HS-5 (cell line): ENCODE measurements at places on chromosomes 7 and 10.

GRCh38 chr7:64180989-64181388, 26.0 kb upstream of the ZNF735 start:
- DNase-seq: no peak

DNA sequence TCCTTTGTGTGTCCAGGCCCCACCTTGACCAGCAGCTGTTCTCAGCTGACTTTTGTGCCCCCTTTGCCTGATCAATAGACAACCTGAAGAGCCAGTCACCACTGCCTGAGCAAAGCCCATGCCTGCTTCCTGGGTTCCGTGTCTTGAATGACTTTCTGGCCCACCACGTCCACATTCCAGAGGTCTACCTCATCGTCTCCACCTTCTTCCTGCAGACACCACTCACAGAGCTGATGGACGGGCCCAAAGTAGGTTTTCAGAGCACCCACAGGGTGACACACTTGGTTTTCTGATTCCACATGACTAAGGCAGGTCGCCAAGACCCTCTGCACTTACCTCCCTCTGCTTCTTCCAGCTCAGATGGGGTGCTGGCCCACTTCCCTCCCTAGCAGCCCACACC, 126.8 kb downstream of the WDFY4 start:
- DNase-seq: no peak

- no peak for DNase-seq
These were observed 4.2 kb upstream of the KCP start for GRCh38 chr7:128914566-128915151.

DNA sequence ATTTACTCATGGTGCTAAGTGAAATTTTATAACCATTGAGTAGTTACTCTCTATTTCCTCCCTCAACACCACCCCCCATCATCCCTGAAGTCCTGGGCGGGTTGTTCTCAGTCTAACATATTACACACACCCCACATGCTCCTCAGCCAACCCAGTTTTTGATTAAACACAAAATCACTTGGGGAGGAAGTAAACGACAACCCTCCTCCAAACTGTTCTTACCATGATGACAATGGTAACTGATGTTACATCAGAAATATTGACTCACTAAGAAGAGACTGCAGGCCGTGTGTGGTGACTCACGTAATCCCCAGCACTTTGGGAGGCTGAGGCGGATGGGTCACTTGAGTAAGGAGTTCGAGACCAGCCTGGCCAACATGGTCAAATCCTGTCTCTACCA, 44.2 kb downstream of the RAB11FIP2 start:
- DNase-seq: peak; percentile 38

- no peak for DNase-seq
These were observed 9.0 kb downstream of the MTURN start for GRCh38 chr7:30143748-30144251.

DNA sequence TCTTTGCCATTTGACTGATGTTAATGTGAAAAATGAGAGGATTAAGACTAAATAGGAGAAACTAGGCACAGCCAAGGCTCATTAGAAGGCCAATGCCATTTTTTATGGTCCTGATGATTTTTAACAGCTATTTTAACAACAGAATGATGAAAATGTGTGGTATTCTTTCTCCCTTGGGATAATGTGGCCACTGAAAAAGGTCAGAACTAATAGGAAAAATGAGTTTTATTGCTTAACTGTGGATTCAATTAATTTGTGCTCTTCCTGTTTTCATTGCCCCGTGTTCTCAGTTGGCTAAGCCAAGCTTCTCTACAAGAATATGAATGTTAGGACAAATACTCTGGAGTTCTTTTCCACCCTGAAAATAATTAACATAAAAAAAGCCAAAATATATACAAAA, 56.6 kb downstream of the BMPER start:
- no peak for DNase-seq

DNA sequence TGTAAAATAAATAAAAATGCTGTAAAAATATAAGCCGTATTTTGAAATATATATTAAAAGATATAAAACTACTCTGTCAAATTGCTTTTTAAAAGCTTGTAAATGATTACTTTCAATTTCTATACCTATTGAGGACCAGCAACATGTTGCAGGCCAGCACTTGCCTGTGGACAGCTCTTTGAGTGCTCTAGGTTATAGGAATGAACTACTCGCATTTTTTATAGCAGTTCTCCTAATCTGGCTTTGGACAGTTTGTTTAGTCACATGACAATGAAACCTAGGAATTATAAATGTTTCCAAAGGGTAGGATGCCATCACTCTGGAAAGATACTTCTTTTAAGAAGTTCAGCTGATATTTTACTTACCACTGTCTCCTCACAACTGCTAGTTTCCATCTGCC, 117.7 kb upstream of the PTPRZ1 start:
- no peak for DNase-seq

DNA sequence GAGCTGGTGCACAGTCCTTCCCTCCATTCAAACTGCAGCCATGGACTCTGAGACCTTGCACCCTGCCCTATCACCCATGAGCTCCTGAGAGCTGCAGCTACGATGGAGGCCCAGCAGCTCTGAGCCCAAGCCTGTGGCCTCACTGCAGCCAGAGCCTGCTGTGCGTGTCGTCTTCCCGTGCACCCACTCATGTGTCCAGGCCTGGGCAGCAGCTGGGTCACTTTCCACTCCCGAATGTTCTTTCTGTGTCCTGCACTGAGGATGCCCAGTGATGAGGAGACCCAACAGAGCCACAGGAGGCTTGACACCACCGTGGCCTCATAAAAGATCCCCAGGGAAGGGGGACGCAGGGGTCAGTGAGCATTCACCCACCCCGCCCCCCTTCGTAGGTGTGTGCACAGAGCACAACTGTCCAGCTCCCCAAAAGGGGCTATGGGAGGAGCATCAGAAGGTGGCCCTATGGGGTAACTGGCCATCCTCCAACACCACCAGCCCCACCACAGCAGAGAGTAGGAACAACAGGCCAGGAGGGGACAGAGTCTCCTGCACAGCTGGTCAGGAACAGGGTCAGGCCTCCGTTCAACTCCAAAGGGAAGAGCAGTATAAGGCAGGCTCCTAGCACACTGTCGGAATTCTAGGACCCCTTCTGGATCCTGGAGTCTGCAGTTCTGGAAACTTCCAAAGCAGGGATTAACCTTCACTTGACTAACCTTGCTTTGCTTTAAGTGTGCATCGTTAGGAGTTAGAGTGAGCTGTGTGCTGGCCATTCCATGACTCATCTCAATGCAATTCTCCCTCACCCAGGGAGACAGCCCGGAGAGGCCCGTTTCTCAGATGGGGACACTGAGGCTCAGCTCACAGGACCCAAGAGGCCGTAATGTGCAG, 52.6 kb downstream of the RASGEF1A start:
- DNase-seq: no peak

DNA sequence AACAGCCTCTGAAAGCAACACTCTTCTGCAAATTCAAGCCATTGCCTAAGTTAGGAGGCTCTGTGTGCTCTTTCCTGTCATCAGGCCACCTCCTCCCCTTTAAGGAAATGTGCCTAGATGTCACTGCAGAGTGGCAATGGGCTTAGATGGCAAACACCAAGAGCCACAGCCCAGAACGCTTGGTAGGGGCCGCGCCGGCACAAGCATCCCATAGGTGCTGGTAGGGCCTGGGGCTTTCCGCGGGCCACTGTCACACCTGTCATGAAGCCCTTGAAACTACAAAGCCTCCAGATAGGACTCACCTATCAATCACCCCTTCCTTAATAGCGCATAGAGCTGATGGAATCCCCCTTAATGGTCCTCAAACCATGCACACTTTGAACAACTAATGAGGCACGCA, 299.9 kb downstream of the GRID1 start:
- DNase-seq: no peak

GRCh38 chr10:97764519-97764931, 7.3 kb downstream of the SFRP5 start:
- no peak for DNase-seq

- no peak for DNase-seq
These were observed 282.3 kb upstream of the SHH start for GRCh38 chr7:156094350-156095146.

DNA sequence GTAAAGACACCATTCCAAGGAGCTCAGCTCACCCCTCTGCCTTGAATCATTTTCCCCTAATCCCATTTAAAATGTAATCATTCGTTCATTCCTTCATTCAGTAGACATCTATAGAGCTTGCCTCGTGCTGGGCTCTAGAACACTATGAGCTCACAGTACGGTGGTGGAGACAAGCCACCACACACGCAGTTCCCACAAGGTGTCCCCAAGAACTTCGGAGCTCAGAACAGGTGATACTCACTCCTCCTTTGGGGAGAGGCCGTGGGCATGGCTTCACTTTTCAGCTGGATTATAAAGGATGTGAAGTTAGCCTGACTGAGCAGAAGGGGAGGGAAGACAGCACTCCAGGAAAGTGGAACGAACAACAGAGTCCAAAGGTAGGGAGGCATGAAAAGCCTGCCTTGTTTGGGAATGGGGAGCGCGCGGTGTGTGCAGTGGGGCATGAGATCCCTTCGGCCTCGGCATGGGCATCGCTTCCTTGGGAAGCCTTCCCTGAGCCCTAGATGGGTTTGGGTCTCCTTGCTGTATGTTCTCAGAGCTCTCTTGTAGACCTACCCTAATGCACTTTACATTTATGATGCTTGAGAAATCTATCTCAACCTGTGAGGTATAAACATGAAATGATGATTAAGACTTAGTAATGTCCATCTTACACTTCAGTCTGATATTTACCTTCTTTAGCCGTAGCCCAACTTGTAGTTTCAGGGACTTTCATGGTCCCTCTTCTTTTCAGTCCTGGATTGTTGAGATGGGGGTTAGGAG, 809 bp upstream of the OGA start:
- no peak for DNase-seq

DNA sequence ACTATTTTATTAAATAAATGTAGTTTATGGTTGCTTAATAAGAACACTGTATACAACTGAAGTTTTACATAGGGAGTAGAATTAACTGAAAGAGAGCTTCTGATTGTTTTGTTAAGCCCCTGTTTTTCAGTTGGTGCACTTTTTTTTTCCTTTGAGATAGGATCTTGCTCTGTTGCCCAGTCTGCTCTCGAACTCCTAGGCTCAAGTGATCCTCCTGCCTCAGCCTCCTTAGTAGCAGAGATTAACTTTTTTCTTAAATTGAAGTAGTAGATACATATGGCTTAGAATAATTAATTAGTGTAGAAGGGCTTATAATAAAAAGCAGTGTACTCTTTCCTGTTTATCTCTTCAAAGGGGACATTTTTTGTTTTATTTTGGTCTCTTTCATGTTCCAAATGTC, 11.2 kb downstream of the SDHAF3 start:
- DNase-seq: no peak

GRCh38 chr10:7666253-7667023, at the start of gene ITIH5:
ITIH5 (minus strand) TSS chr10:7666966; CDS start chr10:7666892, 74 bp downstream.
- DNase-seq: no peak

- no peak for DNase-seq
These were observed 96.4 kb downstream of the CARD11 start for GRCh38 chr7:2947058-2947780.

- no peak for DNase-seq
These were observed 313.5 kb downstream of the TCERG1L start for GRCh38 chr10:130998046-130998435.

- no peak for DNase-seq
These were observed 13.6 kb downstream of the PRXL2A start for GRCh38 chr10:80421707-80422536.

- no peak for DNase-seq
These were observed 122.8 kb downstream of the GALNT17 start for GRCh38 chr7:71254751-71255150.

GRCh38 chr10:84563868-84564267, 235.5 kb downstream of the CCSER2 start:
- no peak for DNase-seq

- no peak for DNase-seq
These were observed 2.1 kb downstream of the VIM start for GRCh38 chr10:17229967-17230682.

DNA sequence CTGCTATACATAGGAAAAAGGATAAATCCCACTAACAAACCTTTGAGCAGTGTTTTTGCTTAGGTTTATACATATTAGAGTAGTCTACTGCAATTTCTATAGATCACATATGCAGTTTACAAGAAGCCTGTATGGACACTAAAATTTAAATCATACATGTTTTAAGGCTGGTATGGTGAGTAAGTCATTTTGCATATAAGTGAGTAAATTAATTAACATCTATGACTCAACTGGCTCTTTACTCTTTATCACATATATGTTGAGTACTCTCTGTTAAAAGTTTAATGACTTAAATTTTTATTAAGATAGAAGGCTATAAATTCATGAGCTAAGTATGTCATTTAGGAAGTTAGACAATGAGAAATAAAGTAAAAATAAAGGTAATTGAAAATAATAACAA, 69.4 kb downstream of the LRRN3 start:
- DNase-seq: no peak

GRCh38 chr10:33115738-33116719, 158.0 kb upstream of the ITGB1 start:
- peak; percentile 33 for DNase-seq

DNA sequence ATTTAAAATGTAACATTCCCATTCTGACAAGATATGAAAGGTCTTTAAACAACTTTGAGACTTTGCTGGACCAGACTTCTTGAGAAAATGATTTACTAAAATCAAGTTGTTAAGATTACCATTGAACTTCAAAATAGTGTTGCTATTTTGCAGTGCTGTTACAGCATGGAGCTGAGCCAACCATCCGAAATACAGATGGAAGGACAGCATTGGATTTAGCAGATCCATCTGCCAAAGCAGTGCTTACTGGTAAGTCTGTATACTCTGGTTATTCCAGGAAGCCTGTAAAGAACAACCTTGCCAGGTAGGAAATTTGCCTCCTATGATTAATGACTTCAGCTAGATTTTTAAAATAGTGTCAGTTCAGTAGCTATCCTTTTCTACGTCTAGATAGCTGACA, 18.8 kb downstream of the TNKS2 start:
- no peak for DNase-seq

- no peak for DNase-seq
These were observed 11.8 kb upstream of the TSPAN12 start for GRCh38 chr7:120869700-120870099.

- no peak for DNase-seq
These were observed 108.3 kb downstream of the SORCS1 start for GRCh38 chr10:107056182-107056581.

- no peak for DNase-seq
These were observed 184.3 kb downstream of the ADRA2A start for GRCh38 chr10:111261081-111261615.

GRCh38 chr10:129466703-129467358, at the start of gene MGMT:
MGMT (plus strand) TSS chr10:129467241.
- peak; percentile 20 for DNase-seq

DNA sequence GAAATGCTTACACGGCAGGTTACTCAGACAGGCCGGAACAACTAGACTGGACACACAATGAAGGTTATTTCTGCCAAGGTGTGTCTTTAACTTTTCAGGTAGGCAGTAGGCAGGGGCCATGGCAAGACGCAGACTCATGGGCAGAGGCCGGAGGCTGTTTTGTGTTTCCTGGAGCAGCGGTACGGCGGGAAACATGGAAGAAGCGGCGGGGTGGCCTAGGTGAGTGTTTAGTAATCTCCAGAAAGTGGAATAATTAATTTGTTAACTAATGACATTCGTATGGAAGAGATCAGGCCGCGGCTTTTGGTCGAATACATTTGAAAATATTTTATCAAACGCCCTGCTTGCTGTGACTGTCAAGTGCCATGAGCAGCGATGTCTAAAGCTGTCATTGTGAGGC, 277.8 kb downstream of the WDR37 start:
- DNase-seq: no peak

GRCh38 chr7:1364068-1364905, 95.0 kb downstream of the MICALL2 start:
- DNase-seq: no peak

- no peak for DNase-seq
These were observed 94.8 kb downstream of the SVIL start for GRCh38 chr10:29540016-29540415.
